LHCN-M2 (cell line): ENCODE measurements at places on chromosomes 16 and 17. TPM values are rescaled to one million over a fixed set of nuclear protein-coding genes. Genes with fewer than 3 reads are reported as not detected.

AGRP gene
- total RNA-seq: not detected in 2 replicates

PRDM7 gene
- not detected in 2 replicates for total RNA-seq

PRM3 gene
- not detected in 2 replicates for total RNA-seq

CACNG3 gene
- total RNA-seq: not detected in 2 replicates

TBC1D3H gene
- total RNA-seq: not detected in 2 replicates

ACBD4 gene
- 3.1 and 4.4 TPM in 2 replicates for total RNA-seq

GRCh38 chr16:86063760-86064405 lies 164.9 kb downstream of the IRF8 start:
- no peak for DNase-seq

DNA sequence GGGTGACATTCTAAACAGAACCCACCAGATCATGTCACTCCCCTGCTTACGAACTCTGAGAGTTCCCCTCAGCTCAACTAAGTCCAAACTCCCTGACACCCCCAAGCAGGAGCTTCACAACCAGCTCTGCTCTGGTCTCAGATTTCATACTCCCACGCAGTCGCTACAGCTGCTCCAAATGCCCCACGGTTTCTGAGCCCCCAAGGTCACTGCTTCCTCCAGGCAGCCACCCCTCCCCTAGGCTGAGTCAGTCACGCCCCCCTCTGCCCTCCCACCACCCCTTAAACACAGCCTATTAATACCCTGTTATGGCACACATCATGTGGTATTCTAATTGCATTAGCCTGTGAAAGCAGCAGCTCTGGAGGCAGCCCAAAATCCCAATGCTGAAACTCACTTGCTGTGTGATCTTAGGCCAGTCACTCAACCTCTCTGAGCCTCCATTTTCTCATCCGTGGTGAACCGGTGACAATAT lies 51.5 kb downstream of the GSG1L start:
- peak; percentile 30 for DNase-seq

DNA sequence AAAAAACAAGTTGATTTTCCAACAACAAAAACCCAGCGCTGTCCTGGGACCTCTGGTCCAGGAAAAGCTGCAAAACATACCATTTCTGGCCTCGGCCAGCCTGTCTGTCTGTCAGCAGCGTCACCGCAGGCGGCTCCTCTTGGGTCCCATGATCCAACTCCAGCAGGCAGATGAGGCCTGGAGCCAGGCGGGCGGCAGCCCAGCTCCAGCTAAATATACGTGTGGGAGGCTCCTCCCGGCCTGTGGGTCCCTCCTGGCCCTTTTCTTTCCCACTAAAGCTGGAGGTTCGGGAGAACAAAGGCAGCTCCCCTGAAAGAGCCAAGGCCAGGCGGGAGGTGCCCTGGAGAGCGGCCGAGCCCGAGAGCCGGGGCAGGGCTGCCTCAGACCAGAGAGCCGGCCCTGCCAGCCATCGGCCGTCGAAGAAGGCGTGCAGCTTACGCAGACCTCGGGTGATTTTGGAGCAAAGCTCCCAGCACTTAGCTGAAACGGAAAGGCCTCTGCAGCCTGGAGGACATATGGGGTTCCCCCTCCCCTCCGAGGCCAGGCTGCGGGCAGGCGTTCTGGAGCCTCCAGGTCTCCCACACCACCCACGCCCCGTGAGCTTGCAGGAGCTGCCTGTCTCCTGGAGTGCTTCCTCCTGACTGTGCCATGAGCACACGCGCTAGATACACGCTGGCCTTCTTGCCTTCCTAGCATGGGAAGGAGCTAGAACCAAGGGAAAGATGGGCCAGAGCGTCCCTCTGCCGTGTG lies 19.9 kb upstream of the JPH3 start:
- DNase-seq: peak; percentile 78

DNA sequence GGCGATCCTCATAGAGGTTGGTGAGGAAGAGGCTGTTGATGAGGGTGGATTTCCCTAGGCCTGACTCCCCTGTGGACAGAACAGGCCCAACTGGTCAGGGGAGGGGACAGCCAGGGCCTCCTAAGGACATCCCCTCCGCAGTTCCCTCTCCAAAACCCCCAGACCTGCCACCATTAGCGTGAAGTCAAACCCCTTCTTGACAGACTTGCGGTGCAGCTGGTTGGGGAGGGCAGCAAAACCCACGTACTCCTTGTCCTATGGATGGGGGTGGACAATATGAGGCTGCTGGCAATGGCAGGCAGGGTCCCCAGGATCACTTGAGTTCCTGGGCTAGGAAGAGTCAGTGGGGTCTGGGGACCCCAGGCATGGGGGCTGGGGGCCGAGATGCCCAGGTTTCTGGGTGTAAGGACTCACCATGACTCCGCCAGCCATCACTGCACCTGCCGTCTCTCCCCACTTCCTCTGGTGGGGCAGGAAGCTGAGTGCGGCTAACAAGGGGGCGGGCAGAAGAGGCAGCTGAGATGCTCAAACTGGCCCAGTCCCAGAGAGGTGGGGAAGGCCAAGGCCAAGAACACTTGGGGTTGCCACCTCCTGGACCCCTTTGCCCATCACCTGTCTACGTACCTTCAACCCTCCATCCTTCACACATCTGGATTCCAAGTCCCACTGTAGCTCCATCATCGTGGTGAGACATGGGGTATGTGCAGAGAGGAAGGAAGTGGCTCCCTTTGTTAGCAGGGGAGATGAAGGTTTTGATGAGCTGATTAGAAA lies at the start of gene SEPTIN1:
TSS of gene SEPTIN1 (minus strand) at position 451 of the 771 bp plus-strand sequence. CDS start at position 432, 19 bp downstream.
- no peak for DNase-seq

GRCh38 chr16:80954985-80955384 lies 51.7 kb downstream of the CMC2 start:
- DNase-seq: no peak

GRCh38 chr16:9670033-9670432 lies 512.2 kb downstream of the GRIN2A start:
- DNase-seq: no peak

GRCh38 chr17:36697903-36698530 lies 96.6 kb downstream of the MRM1 start:
- no peak for DNase-seq

- DNase-seq: no peak
Measured at GRCh38 chr16:1049113-1049975, 23.2 kb upstream of the SSTR5 start.

DNA sequence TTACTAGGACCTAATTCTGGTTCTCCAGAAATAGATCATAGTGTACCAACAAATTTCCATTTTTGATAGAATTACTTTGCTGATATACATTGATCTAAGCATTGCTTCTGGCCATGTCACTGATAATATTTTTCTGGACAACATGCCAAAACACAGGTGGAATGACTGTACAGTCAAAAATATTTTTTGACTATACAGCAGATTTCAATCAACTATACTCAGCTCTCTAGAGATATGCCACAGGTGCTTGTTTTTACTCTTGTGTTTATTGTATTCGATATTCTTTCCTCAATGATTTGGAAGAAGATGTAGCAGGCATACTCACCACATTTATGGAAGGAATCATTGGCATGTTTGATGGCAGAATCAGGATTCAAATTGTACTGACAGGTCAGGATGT lies 21.6 kb upstream of the TOX3 start:
- DNase-seq: no peak

DNA sequence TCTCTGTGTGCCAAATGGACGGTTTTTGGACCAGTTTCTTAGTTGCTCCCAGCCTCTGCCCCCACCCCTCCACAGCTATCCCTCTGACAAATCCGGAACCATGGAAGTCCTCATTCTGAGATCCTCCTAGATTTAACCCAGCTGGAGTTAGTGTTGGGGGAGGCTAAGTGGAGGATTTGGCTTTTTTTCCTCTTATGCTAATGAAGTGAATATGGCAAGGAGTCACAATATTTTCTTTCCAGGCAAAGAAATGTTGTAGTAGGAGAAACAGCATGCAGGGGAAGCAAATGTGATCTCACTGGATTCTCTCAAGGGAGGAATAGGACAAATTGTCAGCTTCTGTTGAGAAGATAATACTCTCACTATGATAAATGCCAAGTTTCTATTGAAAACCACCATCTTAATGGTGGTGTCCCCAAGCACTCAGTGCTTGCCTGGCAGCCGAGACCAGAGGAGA lies 159.5 kb downstream of the MSI2 start:
- no peak for DNase-seq

DNA sequence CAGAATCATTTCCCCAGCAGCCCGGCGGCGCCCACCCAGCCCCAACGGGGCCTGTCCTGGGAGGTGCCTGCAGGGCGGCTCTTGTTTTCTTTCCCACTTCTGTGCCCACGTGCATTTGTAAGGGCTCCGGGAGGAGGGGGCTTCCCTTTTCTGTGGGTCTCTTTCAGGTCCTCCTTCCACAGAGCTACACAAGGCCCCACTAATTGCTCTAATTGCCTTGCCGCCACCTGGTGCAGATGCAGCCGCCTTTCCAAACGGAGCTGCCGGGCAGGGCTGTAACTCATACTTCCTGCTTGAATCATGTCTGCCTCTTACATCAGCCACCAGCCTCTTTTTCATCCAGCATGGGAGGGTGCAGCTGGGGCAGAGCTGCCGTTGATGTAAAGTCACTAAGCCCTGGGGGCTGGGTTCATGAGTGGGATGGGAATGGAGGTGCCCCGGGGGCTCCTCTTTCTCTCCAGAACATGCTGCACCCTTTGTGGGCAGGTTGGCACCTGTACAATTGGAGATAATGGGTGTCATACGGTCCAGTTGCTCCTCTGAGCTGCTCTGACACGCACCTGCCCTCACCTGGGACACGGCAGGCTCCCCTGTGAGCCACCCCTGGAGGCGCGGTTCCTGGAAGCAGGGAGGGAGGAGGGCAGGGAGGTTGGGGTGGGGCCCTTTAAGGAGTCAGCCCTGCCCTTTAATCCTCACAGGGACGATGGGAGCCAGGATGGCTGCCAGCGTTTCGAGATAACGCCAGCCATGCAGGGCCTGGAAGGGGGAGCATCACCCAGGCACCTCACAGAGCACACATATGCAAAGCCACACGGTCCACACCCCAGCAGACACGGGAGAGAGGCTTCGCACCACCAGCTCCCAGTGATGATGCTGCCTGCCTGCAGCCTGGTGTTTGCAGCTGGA lies 41.1 kb upstream of the KLHDC4 start:
- peak; percentile 54 for DNase-seq
